ENCODE measurements at places on chromosomes 2 and 18.

DNA sequence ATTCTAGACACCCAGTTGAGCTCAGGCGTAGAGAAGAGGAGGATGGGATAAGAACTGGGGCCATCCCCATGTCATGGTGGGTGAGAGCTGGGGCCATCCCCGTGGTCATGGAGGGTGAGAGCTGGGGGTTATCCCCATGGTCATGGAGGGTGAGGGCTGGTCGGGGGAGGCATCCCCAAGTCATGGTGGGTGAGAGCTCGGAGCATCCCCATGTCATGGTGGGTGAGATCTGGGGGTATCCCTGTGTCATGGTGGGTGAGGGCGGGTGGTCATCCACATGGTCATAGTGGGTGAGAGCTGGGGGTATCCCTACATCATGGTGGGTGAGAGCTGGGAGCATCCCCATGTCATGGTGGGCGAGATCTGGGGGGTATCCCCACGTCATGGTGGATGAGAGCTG is 52.5 kb downstream of the IL1RL2 start:
- no peak for DNase-seq

DNA sequence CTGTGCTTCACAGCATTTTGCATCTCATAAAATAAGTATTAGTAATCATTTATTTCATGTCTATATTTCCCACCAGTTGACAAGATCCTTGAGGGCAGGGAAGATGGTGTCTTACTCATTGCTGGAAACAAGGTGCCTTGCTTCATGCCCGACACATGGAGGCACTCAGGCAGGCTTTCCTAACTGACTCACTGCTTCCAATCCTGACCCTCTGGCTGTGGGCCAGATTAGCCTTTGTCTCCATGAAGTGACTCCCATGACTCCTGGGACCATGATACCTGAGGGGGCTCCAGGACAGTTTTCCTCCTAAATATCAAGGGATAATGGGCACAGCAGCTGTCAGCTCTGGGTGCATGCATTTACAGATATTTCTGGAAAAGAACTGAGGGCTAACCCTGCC is 275.1 kb downstream of the AGPS start:
- no peak for DNase-seq

DNA sequence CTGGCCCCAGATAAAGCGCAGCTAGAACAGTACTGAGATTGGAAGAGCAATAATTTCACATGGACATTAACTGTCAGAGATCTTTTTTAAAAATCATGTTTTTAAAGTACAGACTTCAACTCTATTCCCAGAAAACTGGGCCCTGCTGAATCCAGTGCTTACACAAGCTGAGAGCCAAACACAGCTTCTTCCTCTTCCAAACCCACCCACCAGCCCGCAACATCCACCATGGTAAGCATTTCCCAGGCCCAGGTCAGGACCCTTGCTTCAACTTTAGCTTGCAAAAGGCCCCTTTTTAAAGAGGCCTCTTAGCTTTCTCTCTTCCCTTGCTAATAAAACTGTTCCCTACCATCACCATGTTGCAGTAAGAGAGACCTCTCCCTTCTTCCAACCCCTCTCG is 2.1 kb downstream of the AAK1 start:
- no peak for DNase-seq

DNA sequence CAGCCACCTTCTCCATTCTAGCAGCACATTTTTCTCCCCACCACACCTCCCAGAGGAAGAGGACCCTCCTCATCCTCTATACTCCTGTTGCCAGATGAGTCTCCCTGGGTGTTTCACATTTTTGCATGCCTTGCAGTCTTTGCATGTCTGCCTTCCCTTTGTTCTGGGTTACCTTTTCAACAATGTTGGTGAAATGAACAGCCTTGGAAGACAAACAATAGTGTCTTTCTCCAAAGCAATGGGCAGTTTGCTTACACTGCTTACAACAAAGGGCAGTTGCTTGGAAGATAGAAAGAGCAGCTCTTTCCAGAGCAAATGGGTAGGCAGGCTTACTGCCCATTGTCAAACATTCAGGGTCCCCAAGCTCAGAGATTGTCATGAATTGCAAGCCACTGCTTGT is 14.5 kb upstream of the SEH1L start:
- no peak for DNase-seq
